ENCODE measurements at places on chromosomes 5 and 9.

- no peak overlapping the region for H3K27ac ChIP-seq
- DNase-seq = no peak
- H3K36me3 ChIP-seq = no peaks in the 10 kb centered on the region
- no peaks in the 10 kb centered on the region for H3K27me3 ChIP-seq
Measured at GRCh38 chr5:146816775-146817387, 61.7 kb downstream of the PPP2R2B start.

GRCh38 chr5:121862801-121863200 lies 11.1 kb downstream of the FTMT start:
- no peaks in the 10 kb centered on the region for H3K36me3 ChIP-seq
- H3K27ac ChIP-seq = no peak overlapping the region
- H3K27me3 ChIP-seq = no peaks in the 10 kb centered on the region
- no peak overlapping the region for H3K4me3 ChIP-seq
- H3K4me1 ChIP-seq = no peaks in the 10 kb centered on the region

DNA sequence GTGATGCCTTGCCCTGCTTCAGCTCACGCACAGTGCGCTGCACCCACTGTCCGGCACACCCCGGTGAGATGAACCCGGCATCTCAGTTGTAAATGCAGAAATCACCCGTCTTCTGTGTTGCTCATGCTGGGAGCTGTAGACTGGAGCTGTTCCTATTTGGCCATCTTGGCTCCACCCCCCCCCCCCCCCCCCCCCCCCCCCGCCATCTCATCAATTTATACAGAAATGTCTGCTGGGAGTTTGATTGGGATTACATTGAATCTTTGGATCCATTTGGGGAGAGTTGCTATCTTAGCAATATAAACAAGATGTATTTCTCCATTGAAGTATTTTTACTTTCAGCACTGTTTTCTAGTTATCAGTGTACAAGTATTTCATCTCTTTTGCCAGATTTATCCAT lies 55.2 kb downstream of the RIC1 start:
- H3K4me3 ChIP-seq = no peak overlapping the region
- no peaks in the 10 kb centered on the region for H3K4me1 ChIP-seq
- no peaks in the 10 kb centered on the region for H3K36me3 ChIP-seq
- DNase-seq = no peak
- no peak overlapping the region for H3K27ac ChIP-seq

- no peaks in the 10 kb centered on the region for H3K27me3 ChIP-seq
- no peak overlapping the region for H3K4me3 ChIP-seq
- no peaks in the 10 kb centered on the region for H3K36me3 ChIP-seq
- DNase-seq = no peak
Measured at GRCh38 chr5:165622864-165623536, 2117.6 kb downstream of the MAT2B start.

DNA sequence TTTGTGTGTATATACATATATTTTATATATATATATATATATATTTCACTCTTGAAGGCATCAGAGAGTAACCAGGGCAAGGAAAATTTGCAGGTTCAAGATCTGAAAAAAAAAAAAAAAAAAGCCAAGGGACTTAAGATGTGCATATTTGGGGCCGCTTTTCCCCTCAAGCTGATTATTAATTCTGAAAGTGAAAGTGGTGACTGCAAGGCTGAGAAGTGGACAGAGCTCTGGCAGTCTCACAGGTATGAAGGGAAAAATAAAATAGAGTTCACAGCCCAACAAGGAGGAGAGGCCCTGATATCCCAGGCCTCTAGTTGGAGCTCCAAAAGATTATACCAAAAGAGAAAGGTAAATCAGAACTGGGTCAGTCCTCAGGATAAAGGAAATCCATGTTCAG lies 234.4 kb upstream of the GAS1 start:
- no peaks in the 10 kb centered on the region for H3K27me3 ChIP-seq
- H3K36me3 ChIP-seq = no peaks in the 10 kb centered on the region
- DNase-seq = no peak
- H3K4me1 ChIP-seq = no peaks in the 10 kb centered on the region
